ENCODE measurements at places on chromosomes 7 and 10. TPM values are rescaled to one million over a fixed set of nuclear protein-coding genes. Genes with fewer than 3 reads are reported as not detected.

FKBP9 gene
- total RNA-seq = 91.4 TPM

PHYH gene
- total RNA-seq = 17.1 TPM

GPR15LG gene
- not detected for total RNA-seq

PLAC9 gene
- not detected for total RNA-seq

OPN1SW gene
- total RNA-seq = not detected

SPDYE2B gene
- total RNA-seq = not detected

OR9A2 gene
- total RNA-seq = not detected

PAX4 gene
- not detected for total RNA-seq

TBX20 gene
- not detected for total RNA-seq

ANXA7 gene
- total RNA-seq = 101 TPM

PNLIPRP1 gene
- total RNA-seq = not detected

GLI3 gene
- total RNA-seq = 3.6 TPM

PRSS37 gene
- total RNA-seq = not detected

GDF2 gene
- not detected for total RNA-seq

OLAH gene
- 3.1 TPM for total RNA-seq

TMEM176A gene
- not detected for total RNA-seq

CPEB3 gene
- total RNA-seq = 0.89 TPM

SLC29A4 gene
- 4.2 TPM for total RNA-seq

SP8 gene
- total RNA-seq = not detected

OIT3 gene
- not detected for total RNA-seq

GRID2IP gene
- total RNA-seq = under 0.01 TPM

FAM131B gene
- total RNA-seq = 0.33 TPM

GPC2 gene
- total RNA-seq = 4.4 TPM

LAMB4 gene
- not detected for total RNA-seq

MALRD1 gene
- total RNA-seq = 0.13 TPM

ERV3-1 gene
- total RNA-seq = 4.7 TPM

CPED1 gene
- total RNA-seq = 2.0 TPM

GRM3 gene
- not detected for total RNA-seq

ITIH2 gene
- not detected for total RNA-seq

RSPH10B2 gene
- total RNA-seq = not detected

ERLIN1 gene
- total RNA-seq = 26.2 TPM

FBXW4 gene
- 32.1 TPM for total RNA-seq

HELLS gene
- 29.5 TPM for total RNA-seq

MCM7 gene
- total RNA-seq = 43.5 TPM

SYT15 gene
- total RNA-seq = 0.89 TPM

CHAT gene
- total RNA-seq = not detected

GNG11 gene
- total RNA-seq = 16.4 TPM

H2BK1 gene
- total RNA-seq = not detected

AQP1 gene
- 10.3 TPM for total RNA-seq

MYPN gene
- total RNA-seq = 0.49 TPM

ASIC3 gene
- total RNA-seq = not detected

GPRIN2 gene
- total RNA-seq = 13.3 TPM

OR2A1 gene
- total RNA-seq = 0.13 TPM

MYO3A gene
- total RNA-seq = 1.0 TPM

KCP gene
- 0.98 TPM for total RNA-seq

ZPBP gene
- not detected for total RNA-seq

PILRA gene
- total RNA-seq = not detected

HTR5A gene
- not detected for total RNA-seq

SLC16A9 gene
- 1.6 TPM for total RNA-seq

VIPR2 gene
- total RNA-seq = not detected

AHCYL2 gene
- total RNA-seq = 10.6 TPM

IQUB gene
- 0.89 TPM for total RNA-seq

CLDN4 gene
- 98.1 TPM for total RNA-seq

Data from mesangial cell (primary cell).